Kasumi-1 (cell line): ENCODE measurements at places on chromosomes 5 and 9.

- no peak for DNase-seq
These were observed 252.5 kb upstream of the DMRT1 start for GRCh38 chr9:588981-589380.

DNA sequence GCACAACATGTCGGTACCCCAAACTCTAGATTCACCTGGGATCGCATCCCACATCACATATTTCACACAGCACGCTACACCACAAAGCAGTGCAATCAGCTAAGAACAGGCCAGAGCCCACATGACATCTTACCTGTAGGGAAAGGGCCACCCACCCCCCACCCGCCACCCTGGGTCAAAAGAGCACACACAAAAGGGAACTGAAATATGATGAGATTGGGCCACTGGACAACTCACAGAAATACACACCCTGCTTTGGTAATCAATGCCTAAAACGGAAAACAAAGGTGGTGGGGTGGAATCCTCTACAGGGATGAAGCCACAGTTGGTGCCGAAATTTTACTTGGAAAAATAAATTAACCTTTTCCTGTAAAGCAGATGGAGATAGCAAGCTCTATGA, 13.1 kb downstream of the RETREG1 start:
- DNase-seq: no peak

DNA sequence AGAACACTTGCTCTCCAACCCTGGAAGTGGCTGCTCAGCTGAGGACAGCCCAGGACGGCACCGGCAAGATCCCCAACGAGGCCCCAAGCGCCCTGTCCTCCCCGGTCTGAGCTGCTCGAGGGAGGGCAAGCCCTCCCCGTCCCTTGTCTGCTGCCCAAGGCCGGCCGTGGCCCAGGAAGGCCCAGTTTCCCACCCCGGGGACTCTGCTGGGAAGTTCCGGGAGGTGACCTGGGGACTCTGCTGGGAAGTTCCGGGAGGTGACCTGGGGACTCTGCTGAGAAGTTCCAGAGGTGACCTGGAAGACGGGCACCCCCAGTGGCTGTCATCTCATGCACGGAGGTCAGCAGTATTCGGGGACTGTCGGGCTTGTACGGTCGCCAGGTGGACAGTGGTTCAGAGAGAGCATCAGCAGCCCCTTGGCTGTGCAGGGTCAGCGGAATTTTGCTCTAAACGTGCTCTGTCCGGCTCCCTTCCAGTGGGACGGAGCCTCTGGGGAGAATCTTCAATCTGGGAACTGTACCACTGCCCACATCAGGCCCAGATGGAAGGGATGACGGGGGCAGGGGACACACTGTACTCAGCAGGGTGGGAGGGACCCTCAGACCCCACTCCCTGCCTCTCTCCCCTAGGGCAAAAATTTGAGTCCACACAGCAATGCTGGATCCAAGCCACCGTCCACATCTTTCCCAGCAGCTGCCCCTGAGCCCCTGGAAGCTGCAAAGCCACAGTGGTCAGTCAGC, 7.2 kb downstream of the NACC2 start:
- no peak for DNase-seq

DNA sequence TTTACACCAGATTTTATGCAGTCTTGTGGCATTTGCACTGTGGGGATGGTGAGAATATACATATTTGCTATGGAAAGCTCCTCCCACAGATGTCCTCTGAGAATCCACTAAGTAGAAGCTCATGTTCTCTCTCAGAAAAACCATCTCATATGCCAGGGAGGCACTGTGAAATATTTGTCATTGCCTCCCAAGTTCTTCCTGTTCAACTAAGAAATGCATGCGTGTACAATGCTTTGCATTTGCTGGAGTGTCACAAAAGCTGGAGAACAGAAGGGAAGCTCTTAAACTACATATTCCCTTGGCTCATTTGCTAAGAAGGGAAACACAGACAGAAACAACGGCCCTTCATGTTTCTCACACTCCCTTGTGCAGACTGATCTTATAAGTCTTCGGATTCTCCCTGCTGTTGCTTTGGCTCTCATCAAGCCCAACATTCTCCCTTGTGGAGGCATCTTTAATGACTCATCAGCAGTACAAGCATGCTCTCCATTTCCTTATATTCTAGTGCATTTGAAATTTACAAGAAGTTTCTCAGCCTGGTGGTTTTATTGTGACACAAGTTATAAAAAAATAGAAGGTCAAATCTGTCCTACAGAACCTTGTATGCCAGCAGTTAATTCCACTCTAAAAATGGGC, 220.6 kb downstream of the TRIM36 start:
- DNase-seq: peak; percentile 20

DNA sequence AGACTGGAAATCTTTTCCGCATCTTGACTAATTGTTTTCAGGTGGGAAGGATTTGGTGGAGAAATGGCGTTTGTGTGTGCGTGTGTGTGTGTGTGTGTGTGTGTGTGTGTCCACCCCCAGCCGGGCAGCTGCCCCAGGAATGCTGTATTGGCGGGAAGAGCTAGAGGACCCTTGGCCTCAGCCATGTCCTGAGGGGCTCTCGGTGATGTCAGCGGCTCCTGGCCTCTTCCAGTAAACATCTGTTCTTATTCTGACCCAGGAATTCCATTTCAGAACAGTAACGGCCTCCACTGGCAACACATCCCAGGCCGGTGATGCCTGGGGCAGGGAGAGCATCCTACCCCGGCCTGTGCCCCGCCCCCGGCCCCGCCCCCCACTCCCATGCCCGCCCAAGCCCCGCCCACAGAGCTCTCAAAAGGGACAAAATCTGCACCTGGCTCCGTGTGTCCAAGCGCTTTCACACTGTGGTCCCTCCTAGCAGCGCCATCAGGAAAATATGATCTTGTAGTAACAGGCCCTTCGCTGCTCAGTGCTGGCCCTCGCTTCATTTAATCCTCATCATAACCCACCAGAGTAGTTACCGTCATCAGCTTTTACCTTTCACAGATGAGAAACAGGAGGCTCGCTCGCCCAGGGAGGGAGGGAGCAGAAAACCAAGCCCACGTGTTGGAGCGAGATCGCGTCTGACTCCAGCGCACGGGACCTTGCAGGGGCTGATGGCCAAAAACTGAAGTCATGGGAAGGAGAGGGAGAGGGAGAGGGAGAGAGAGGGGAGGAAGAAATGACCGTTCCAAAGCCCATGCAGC, 18.9 kb downstream of the ADAMTS2 start:
- DNase-seq: no peak
